ENCODE measurements at places on chromosomes 12 and 14.

- DNase-seq: no peak
These were observed 4.8 kb downstream of the COPZ1 start for GRCh38 chr12:54329759-54330158.

DNA sequence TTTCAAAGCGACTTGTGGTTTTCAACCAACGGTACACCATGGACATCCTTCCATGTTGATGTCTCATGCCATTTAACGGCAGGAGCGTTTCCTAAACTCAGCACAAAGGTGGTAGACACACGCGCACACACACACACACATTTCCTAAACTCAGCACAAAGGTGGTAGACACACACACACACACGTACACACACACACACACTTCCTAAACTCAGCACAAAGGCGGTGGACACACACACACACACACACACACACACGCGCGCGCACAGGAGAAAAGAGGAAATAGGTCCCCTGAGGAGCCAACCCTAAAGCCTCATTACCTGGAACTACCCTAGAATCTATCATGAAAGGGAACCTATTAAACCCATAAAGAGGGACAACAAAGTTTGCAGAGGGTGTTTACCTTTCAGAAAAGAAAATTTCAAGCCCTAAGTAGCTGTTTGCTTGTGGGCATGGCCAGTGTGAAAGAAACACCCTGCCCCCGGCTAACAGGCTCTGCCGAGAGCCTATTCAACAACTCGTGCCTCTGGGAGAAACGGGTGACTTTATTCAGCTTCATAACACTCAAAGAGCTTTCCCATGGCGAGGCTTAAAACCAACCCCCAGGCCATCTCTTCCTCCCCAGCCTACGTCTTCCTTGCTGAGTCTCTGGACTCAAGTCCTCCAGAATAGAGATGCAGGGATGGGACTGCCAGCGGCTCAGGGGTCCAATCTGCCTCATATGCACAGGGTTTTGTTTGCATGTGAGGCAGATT is 31.8 kb downstream of the SLC8B1 start:
- DNase-seq: peak; percentile 92

GRCh38 chr14:32384464-32384863 is 55.4 kb downstream of the AKAP6 start:
- no peak for DNase-seq

DNA sequence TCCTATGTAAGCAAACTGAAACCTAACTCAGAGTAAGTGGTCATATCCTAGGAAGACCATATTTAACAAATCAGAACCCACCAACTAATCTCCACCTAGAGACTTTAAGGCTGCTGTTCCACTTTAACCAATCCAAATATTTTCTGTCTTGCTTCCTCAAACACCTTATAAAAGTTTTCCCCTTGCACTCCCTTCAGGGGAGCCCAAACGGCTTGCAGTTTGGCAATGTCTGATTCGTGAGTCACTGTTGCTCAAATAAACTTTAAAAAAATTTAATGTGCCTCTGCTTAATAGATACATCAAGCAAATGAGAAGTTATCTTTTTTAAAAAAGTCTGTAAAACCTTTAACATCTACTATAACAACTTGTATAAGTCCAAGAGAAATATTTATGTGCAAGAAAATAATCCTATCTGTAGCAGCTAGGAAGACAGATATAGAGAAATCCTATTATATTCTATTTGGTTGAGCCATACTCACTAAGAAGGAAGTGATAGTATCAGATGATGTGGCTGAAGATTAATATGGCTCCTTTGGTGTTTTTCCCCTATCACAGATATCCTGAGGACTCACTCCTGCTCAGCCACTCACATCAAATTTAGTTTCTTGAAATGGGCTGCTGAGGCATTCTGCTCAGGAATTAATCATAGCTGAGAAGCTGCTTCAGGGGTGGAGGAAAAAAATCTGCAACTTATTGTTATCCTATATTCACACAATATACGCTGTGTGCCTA is 65.1 kb upstream of the DUSP6 start:
- DNase-seq: no peak

GRCh38 chr12:7605900-7606465 is 59.7 kb downstream of the APOBEC1 start:
- no peak for DNase-seq

GRCh38 chr14:21406213-21406612 is 22.4 kb upstream of the SUPT16H start:
- DNase-seq: no peak

DNA sequence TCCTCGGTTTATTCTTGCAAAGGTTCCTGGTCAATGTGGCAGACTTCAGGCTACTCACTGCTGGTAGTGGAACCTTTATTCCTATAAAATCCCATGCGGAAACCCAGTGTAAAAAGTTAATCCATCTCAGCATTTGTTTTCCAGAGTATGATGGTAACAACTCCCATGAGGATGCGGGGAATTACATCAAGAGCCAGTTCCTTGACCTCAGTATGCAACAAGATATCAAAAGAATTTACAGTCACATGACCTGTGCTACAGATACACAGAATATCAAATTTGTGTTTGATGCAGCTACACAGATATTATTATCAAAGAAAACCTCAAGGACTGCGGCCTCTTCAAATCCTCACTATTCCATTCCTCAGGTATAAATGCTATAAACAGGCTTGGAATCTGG is 19.3 kb downstream of the CPM start:
- no peak for DNase-seq

DNA sequence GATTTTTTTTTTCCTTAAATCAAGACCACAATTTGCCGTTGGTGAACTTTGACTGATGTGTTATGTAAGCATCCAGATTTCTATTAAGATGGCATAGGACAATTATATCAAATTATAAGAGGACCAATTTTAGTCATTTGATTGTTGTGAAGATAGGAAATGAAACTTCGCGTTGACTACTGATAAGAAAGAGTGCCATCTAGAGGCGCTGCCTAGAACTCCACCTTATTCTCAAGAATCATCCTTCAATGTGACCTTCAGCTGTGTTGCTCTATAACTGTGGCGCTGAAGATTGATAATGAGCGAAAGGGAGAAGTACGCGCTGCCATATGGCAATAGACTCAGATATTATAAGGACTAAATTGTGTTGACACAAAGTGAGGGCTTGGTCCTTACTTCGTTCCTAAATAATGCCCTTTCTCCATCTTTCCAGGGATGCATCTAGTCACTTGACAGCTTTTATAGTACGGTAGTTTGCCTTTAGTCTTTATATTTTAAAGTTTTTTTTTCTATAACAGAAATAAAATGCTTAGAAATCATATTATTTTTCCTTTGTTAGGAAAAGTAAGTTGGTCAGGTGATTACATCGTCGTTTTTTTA is 350.8 kb upstream of the STXBP6 start:
- peak; percentile 35 for DNase-seq

- DNase-seq: no peak
These were observed 8.2 kb downstream of the TGM1 start for GRCh38 chr14:24254630-24255392.

DNA sequence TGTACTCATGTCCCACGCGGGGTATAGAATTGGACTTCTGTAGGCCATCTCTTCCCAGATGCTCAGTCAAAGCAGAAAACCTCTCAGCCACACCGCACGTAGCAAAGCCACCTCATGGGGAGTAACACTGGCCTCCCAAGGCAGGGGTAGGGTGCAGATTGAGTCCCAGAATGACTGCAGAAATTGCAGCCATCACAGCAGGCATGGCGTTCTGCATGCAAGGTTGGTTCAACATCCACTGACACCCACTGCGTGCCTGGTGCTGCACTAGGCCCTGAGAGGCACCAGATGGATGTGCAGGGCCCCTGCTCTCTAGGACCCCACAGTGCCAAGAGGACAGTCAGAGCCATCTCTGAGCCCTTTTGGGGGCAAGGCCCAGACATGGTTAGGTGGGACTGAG is 39.9 kb downstream of the RAB35 start:
- DNase-seq: no peak

DNA sequence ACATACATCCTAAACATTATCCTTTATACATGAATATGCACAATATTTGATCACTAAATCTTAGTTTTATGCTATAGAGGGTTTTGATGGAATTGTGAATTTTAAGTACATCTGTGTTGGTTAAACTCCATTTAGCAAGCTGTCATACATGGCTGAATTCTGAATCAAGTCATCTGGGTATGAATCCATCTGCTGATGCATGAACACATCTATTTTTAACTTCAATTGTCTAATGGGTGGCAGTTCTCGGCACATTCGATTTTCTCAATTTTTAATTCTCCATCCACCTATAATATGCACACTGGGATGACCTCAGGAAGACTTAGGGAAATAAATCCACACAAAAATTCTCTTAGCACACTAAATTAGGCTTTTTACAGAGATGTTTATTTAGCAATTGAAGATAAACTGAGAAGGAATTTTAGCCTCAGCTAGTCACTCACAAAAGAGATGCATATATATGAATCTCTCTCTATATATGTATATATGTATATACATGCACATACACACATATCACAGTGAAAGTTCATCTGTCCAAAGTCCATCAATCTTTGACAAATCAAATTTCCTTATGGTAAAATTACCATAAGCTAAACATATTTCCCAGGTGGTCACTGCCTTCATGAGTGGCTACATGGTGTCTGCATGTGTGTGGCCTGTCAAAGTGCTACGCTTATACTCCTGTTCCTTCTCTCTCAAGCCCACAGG is 44.5 kb upstream of the VPS33A start:
- DNase-seq: no peak

Measured in hematopoietic multipotent progenitor cell (in vitro differentiated cells).